ENCODE measurements at places on chromosomes 5 and 9. TPM values are rescaled to one million over a fixed set of nuclear protein-coding genes. Genes with fewer than 3 reads are reported as not detected.

The C1QTNF3 gene
- 0.99 TPM for total RNA-seq

The IL5 gene
- not detected for total RNA-seq

The FST gene
- 73.6 TPM for total RNA-seq

The SLC36A2 gene
- not detected for total RNA-seq

The CBY3 gene
- total RNA-seq = not detected

The PTGES2 gene
- total RNA-seq = 62.0 TPM

The C9orf50 gene
- total RNA-seq = 0.44 TPM

The PRDM9 gene
- not detected for total RNA-seq

The DAB2 gene
- total RNA-seq = 199 TPM

The RANBP17 gene
- 0.83 TPM for total RNA-seq

The LCN10 gene
- not detected for total RNA-seq

The TMEM174 gene
- not detected for total RNA-seq

The PCDHGC5 gene
- 8.1 TPM for total RNA-seq

The MOB3B gene
- 0.15 TPM for total RNA-seq

The ZCCHC9 gene
- 41.2 TPM for total RNA-seq

The CCNO gene
- total RNA-seq = not detected

The ASPN gene
- 15.2 TPM for total RNA-seq

The CAMK2A gene
- 3.8 TPM for total RNA-seq

The CCL27 gene
- total RNA-seq = 0.15 TPM

The PCDHGA4 gene
- total RNA-seq = 8.9 TPM

The PCDHGA2 gene
- total RNA-seq = 6.6 TPM

The LCN1 gene
- not detected for total RNA-seq

The TRAF2 gene
- 11.8 TPM for total RNA-seq

The TNC gene
- total RNA-seq = 85.3 TPM

The IQGAP2 gene
- 6.1 TPM for total RNA-seq

The LRRC19 gene
- not detected for total RNA-seq

The DAB2IP gene
- 22.2 TPM for total RNA-seq

The DELE1 gene
- total RNA-seq = 54.3 TPM

The GPR151 gene
- total RNA-seq = not detected

The SPATA6L gene
- total RNA-seq = 0.15 TPM

The MTX3 gene
- 23.7 TPM for total RNA-seq

The SPDL1 gene
- total RNA-seq = 22.3 TPM

The FABP6 gene
- not detected for total RNA-seq

The C5orf63 gene
- total RNA-seq = 2.5 TPM

The AK8 gene
- total RNA-seq = 1.6 TPM

The QRFP gene
- not detected for total RNA-seq

The NR3C1 gene
- 102 TPM for total RNA-seq

The SEC24A gene
- total RNA-seq = 30.3 TPM

The NUTM2F gene
- not detected for total RNA-seq

The SH2D3C gene
- total RNA-seq = not detected

The EGFLAM gene
- 3.0 TPM for total RNA-seq

The FOXD4L5 gene
- 0.15 TPM for total RNA-seq

The SNCAIP gene
- 0.66 TPM for total RNA-seq

The RUSC2 gene
- total RNA-seq = 17.5 TPM

The GBGT1 gene
- 5.6 TPM for total RNA-seq

The TEK gene
- total RNA-seq = 6.4 TPM

Measured in smooth muscle cell of trachea (primary cell).